Activated CD8-positive, alpha-beta memory T cell treated with anti-CD3 and anti-CD28 coated beads, Interleukin-2, amount 50 U/mL, for 48 hours (primary cell): ENCODE measurements at places on chromosomes 5 and 9.

GRCh38 chr5:151214614-151215545 lies 9.0 kb downstream of the CCDC69 start:
- DNase-seq: peak; percentile 70

DNA sequence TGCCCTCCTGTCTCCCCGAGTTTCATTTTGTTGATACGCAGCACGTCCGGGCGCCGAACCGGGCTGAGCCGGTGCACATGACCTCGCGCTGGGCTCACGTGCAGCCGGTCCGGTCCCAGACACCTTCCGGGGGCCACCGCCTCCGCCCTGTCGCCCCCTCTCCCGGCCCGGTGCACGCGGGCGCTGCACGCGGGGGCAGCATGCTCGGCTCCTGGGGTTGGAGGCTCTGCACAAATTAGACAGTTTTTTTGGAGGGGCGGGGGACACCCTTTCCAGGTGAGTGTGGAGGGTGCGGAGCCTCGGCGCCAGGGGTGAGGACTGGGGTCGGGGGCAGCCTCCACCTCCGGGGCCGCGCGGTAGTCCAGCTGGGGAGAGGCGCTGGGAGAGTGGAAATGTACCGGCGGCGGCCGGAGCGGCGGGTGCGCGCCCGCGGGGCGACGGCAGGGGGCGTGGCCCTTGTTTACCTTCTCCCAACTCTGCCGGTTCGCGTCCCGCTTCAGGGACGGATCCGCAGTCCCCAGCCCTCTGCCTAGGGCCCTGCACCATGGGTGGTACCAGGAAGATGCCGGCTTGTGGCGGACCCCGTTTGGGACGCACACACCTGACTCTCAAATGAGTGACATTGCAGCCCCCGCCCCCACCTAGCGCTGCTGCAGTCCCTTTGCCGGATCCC lies 1.1 kb downstream of the JADE2 start:
- peak; percentile 91 for DNase-seq

- DNase-seq: no peak
These were observed 119.9 kb downstream of the EHMT1 start for GRCh38 chr9:137738703-137739102.

DNA sequence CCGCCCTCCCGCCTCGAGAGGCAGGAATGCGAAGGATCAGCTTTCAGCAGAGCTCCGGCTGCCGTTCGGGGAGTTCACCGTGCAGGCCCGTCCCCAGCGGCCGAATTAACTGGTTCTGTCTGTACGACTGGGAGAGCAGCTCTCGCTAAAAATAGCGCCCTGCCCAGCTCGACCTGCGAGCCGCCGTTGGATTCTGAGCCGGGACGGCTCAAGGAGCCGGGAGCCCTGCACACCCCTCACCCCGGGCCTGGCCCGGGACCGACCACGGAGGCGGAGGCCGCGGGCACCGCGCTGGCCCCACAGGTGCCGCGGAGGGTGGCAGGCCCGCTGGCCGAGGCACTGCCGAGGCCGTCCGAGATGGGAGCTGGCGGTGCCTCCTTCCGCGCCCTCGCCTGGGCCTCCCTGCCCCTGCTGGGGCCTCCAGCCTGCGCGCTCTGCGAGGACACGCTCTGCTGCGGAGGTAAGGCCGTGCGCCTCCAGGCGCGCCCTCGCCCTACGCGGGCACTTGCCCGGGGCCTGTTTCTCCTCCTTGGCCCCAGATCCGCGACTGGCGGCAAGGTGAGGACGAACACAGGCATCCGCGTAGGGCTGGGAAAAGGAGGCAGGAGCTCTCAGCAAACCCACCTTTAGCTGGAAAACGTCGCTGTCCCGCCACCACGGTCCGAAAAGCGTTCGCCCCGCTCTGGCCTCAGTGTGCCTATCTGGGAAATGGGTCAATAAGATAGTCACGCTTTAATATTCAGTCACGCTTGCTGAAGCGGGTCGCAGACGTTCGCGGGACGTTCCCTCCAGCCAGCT lies 53.1 kb upstream of the DAB2IP start:
- no peak for DNase-seq

DNA sequence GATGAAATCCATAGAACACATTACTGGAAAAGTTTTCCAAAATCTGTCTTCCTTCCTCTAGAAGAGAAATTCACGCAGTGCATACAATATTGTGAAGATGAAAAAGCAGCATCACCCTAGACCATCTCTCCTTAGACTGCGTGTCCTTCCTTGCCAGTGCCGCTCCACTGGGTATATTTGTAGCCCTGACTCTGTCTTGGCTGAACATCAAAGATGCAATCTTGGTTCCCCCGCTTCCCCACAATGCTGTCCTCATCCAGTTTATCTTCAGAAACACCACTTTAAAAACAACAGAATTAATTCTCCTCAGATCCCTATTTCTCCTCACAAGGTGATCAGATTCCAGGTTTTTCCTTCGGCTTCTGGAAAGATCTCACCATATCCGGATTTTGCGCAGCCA lies 53.9 kb downstream of the ROR2 start:
- no peak for DNase-seq

DNA sequence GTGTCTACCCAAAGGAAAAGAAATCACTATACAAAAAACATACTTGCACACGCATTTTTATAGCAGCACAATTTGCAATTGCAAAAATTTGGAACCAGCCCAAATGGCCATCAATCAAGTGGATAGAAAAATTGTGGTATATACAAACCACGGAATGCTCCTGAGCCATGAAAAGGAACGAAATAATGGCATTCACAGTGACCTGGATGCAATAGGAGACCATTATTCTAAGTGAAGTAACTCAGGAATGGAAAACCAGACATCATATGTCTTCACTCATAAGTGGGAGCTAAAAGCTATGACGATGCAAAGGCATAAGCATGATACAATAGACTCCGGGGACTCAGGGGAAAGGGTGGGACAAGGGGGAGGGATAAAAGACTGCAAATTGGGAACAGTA lies 78.4 kb downstream of the ENC1 start:
- DNase-seq: no peak

DNA sequence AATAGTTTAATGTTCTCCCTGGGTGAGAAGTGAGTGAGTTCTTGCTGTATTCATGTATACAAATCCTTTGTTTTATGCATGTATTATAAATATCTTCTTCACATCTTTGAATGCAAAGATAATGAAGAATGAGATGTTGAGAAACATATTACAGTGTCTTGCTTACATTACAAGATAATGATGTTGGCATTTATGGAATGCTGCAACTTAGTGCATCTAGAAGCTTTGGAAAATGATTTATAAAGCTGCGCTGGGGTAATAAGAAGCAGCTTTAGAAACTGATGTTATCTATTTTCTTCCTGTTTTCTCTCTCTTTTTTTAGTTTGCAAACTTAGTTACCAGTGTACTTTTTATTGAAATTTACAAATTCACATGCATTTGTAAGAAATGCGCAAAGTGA lies 673.4 kb downstream of the KCTD16 start:
- no peak for DNase-seq
